ENCODE measurements at places on chromosomes 5 and 9.

- DNase-seq = no peak
These were observed 41.5 kb downstream of the ALDH1A1 start for GRCh38 chr9:72911247-72911775.

GRCh38 chr5:14595189-14595588 is 13.6 kb downstream of the OTULINL start:
- DNase-seq = no peak

DNA sequence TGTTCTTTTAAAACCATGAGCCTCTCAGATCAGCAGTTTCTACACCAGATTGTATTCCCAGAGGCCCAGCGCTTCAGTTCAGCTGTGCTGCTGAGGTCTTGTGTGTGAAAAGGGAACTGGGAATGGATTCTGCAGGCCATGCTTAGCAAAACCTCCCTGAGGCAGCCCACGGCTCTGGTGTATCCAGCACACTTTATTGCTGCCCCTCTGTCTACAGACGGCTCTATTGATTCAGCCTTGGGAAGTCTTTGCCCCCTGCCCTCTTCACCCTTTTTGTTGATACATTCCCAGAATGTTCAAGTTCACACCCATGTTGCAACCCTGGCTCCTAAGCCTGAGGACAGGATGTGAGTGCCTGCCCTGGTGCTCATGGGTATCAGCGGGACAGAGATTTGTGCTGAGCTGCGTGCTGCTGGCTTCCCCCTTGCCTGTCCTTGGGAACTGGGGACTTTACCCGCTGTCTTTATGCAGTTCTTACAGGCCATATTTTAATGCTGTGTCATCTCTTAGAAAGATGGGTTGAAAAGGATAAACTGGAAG is 37.3 kb downstream of the ARHGAP26 start:
- DNase-seq = peak; percentile 9

DNA sequence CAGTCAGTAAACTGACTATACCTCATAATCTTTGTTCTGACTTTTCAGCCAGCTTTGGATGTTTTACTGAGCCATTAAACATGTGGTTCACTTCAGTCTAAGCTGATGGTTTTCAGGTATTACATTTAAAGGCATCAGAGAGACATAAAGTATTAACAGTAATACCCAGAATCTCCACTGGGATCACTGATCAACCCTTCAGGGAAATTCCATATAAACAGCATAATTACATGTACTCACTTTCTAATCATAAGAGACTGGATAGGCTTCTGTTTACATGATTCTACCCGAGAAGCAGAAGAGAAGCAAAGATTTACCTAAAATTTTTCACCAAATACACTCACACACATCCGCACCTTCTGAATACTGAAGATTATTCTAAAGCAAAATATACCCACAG is 186.7 kb upstream of the FREM1 start:
- no peak for DNase-seq

DNA sequence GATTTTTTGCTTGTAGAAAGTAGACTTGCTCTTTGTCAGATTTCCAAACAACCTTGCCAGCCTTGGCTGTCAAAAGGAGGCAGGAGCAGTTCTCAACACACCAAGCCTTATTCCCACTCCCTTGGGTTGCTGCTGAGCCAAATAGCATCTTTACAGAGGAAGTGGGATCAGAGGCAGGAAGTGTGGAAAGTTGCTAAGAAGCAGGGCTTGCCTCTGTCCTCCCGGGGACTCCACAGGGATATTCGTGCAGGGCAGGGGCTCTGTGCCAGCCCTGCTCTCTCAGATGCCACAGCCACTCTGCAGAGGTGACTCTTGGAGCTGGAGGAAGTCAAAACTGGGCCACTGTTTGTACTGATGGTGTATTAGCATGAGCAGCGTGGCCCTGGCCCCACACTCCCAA is 24.3 kb downstream of the PTPDC1 start:
- DNase-seq = no peak

DNA sequence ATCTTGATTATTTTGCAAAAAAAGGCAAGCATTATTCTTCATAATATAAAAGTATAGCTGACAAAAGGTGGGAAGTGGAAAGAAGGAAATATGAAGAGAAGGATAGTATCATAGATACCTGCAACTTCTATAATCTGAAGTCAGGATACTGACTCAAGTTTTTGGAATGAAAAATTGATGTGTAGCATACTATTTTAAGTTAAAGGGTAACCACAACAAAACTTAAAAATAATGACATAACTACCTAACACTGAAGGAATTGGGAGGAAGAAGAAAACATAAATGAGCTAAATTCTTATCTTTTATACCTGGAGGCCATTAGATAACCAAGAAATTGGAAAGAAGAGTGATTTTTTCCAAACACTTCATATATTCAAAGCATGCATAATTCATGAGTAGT is 51.8 kb upstream of the TLE1 start:
- no peak for DNase-seq

- DNase-seq = no peak
These were observed 9.1 kb downstream of the MAN1B1 start for GRCh38 chr9:137095664-137096517.

DNA sequence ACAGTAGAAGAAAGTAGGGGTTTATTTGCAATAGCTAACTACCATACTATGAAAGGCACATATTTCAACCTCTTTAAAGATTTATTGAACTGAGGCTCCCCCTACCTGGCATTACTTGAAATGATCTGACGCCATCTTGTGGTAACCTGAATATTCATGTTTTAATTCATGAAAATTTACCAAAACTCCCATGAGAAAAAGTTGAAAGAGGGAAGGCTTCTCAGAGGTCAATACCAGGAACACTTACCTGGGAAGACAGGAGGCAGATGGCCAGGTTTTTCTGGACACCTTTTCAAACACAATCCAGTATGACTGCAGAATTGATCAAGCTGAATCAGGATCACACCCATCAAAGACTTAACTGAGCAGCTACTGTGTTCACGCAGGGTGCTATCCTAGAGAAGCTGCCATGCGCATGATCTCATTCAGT is 9.4 kb downstream of the PRELID2 start:
- no peak for DNase-seq

DNA sequence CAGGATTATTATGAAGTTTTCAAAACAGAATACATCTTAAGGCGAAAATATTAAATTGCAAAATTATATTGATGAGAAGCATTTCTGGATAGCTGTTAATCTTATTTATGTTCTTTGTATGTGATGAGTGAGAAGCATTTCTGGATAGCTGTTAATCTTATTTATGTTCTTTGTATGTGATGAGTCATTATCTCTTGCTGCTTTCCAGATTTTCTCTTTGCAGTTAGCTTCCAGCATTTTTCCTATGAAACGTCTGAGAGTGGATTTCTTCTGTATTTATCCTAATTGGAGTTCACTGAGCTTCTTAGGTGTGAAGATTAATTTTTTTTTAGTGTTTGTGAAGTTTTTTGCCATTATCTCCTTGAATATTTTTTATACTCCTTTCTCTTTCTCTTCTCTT is 8.2 kb downstream of the TMEM232 start:
- DNase-seq = no peak

- DNase-seq = peak; percentile 12
These were observed 64.6 kb upstream of the KLF9 start for GRCh38 chr9:70478963-70479641.

GRCh38 chr5:100479079-100479688 is 56.0 kb upstream of the FAM174A start:
- DNase-seq = peak; percentile 5

- no peak for DNase-seq
These were observed 31.4 kb upstream of the SPARC start for GRCh38 chr5:151718153-151718552.

- DNase-seq = no peak
These were observed 537.8 kb upstream of the PTGER4 start for GRCh38 chr5:40141896-40142295.

GRCh38 chr9:7266911-7267595 is 509.3 kb downstream of the KDM4C start:
- no peak for DNase-seq

DNA sequence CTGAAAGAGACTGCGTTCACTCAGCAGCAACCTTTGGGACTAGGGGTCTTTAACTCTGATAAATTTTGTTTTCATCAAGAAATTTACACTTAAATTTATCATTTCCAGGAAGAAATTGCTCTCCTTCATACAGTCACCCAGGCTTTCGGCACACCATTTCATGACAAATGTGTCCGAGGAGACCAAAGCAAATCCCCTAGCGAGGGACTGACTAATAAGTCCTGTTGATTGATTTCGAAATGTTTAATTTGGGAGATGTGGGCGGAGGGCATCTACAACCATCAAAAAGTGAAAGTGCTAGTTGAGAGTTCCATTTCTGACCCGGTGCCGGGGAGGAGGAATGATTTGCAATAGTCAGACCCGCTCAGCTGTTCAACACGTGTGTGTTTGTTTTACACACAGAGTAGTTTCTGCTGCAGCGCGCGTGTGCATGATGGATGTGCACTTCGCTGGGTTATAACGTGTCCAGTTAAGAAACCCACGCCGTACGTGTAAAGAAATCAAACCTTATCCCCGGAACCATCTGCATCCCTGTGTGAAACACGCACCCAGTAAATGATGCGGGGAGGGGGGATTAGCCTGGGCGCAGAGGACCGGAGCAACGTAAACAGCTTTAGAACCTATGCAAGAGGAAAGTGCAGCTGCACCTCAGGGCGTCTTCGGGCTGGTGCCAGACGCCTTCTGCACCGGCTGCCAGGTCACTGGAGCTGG is 845 bp upstream of the NR4A3 start:
- DNase-seq = no peak

GRCh38 chr5:65971643-65972042 is 45.3 kb downstream of the ERBIN start:
- no peak for DNase-seq

GRCh38 chr9:69376651-69377050 is 51.6 kb downstream of the ENTREP1 start:
- peak; percentile 62 for DNase-seq

DNA sequence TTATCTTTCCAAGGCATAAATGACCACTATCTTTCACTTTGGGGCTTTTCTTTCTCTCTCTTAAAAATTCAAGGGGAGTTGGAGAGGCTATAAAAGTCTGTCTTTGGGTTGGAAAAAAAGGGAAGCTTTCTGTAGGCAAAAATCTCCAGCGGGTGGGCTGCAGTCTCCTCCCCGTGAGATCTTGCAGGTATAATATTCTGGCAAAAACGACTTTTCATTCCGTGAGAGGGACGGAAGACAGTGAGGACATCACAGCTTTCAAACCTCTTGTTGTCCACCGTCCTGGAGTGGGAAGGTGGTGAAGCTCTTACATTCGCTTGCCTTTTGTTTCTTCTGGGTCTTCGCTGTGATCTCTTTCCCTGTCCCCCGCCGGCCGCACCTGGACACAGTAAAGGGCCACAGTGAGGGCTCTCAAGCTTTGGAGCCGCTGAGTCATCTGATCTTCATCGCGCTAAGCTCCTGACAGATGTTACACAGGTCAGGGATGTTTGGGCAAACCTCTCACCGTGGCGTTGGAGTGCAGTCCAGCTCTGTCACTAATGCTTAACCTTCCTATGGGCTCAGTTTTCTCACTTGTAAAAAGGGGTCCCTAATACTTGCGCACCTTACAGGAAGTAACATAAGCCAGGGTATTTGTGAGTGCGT is 61.9 kb upstream of the MEGF10 start:
- DNase-seq = peak; percentile 63

- DNase-seq = no peak
These were observed 12.4 kb downstream of the PCAT7 start for GRCh38 chr9:94567271-94567670.

DNA sequence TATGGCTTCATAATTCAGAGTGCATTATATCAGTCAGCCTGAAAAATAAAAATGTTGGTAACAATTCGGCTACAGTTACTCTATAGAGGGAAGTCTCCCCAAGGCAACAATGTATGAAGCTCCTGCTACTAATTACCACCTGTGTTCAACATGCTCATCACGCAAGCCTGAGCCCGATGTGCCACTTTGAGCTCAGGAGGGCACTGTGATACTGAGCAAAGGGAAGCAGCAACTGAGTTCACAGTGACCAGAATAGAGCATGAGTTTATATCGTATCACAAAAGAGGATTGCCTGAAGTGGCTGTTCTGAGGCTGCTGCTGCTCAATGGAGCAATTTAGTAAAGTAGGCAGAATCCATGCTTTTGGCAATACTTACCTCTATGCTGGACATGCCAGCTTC is 202.0 kb upstream of the HAPLN1 start:
- DNase-seq = no peak

GRCh38 chr5:31823472-31823871 is 184.5 kb downstream of the PDZD2 start:
- DNase-seq = no peak

GRCh38 chr5:126449751-126450271 is 26.6 kb downstream of the GRAMD2B start:
- DNase-seq = no peak

- no peak for DNase-seq
These were observed 116.7 kb upstream of the RGMB start for GRCh38 chr5:98656796-98657195.

DNA sequence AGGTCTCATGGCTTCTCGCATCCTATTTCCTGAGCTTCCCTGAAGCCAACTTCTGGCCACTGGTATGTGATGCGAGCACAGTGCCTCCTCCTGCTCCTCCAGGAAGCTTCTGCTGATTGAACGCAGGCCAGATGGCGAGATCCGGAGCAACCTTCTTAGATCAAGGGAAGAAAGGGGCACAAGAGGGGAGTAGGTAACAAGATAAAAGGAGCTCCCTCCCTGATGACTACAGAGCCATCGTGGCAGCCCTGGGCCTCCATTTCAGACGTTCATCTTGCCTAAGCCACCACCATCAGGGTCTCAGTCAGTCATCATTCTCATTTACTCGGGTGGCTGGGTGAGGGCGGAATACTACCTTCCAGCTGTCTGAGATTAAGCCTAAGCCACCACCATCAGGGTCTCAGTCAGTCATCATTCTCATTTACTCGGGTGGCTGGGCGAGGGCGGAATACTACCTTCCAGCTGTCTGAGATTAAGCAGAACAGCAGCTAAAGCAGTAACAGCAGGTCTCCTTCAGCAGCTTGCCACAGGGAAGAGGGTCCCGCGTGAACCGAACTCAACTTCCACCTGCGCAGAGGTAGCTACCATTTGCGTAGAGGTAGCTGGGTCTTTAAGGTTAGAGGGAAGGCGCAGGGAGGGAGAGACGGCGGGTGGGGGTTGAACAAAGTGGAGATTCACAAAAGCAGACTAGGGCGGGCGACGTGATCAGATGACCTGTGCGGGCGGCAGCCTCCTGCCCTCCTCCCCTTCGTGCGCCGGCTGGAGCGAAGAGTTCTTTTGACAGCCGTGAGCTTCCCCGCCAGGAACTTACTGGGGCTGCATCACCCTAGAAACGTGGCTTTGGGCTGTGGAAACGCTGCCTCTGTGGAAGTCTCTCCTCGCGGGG is 27.9 kb upstream of the MGAT1 start:
- DNase-seq = peak; percentile 73

DNA sequence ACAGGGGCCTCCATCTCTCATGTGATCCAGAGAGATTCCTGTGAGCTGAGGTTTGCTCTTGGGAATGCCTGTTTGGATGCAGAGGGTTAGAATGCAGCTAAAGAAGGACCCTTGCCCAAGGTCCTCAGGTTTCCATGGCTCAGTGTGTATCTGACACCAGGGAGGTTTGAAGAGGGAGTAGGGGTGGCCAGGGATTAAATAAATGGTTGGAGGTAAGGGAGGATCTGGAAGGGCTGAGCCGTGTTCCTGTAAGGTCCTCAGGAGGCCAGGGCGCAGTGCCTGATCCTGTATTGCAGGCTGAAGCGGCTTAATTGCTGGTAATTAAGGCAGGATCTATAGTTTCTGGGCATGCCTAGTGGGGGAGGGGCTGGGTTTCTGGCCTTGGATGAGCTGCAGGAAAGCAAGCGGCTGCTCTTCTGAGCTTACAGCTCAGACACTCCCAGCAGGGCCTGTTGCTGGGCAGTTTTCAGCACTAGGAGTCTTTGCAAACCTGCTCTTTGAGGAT is 41.5 kb upstream of the MAP1B start:
- DNase-seq = peak; percentile 96

Data from ELF-1 (cell line).